ENCODE measurements at places on chromosomes 2 and 18.

GRCh38 chr2:191749181-191749540 is 71.2 kb downstream of the NABP1 start:
- DNase-seq, result no peak

DNA sequence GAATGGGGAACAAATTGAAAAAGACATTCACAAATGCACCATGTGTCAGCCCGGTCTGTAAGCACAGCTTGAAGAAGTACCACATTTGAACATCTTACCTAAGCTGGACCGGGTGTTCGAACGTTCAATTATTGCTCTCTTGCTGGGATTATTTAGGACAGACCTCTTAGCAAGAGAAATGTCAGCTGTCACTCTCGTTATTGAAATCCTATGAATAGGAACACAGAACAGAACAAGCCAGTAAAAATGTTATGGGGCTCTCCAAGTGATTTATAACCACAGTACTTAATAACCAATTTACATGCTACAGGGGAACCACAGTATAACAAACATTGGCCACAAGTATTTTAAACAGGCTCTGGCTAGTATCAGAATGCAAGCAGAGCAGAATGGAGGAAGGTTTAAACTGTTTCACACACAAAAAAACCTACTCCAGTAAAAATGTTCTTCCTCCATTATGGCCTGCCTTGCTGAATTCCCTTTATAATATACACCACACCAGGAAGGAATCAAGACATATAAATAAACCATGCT is 32.5 kb upstream of the ARL5A start:
- no peak for DNase-seq

GRCh38 chr18:4842287-4842686 is 354.8 kb downstream of the AKAIN1 start:
- no peak for DNase-seq

- DNase-seq, result no peak
Observed at GRCh38 chr2:203396667-203397066, 68.5 kb downstream of the ABI2 start.

DNA sequence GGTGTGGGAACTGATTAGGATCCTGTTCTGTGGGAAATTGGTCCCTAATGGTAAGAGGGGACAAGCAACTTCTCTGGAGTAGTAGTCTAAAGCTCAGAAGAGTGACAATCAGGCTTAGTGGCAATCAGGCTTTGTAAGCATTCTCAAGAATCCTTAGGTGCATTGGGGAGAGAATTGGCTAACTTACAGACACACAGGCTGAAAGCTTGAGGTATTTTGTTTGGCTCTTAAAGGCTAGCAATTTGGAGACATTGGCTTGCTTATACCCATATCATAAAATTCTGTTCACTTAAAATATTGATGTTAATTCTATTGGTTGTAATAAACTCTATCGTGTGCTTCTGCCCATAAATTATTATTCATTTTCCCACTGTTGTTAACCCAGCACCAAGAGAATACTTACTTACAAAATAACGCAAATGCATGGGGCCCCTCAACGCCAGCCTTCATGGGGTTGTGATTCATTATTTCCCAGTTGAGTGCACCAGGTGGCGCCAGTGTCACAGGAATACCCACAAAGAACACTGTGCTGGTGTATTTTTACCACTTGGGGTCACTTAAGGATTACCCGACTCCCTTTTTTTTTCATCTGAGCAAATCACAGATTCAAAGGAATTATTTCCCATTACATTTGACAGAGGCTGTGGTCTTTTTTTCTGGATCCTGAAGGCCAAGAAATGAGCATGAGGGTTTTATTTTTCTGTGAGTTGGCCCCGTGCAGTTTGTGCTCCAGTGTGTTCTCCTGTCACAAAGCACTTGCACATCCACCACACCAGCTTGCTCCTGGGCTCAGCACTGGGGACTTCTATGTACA is 45.5 kb downstream of the DDX1 start:
- DNase-seq, result peak; percentile 68

- DNase-seq, result no peak
Observed at GRCh38 chr2:229363185-229363814, 92.2 kb upstream of the PID1 start.

GRCh38 chr2:188345426-188345825 is 53.8 kb downstream of the GULP1 start:
- no peak for DNase-seq

DNA sequence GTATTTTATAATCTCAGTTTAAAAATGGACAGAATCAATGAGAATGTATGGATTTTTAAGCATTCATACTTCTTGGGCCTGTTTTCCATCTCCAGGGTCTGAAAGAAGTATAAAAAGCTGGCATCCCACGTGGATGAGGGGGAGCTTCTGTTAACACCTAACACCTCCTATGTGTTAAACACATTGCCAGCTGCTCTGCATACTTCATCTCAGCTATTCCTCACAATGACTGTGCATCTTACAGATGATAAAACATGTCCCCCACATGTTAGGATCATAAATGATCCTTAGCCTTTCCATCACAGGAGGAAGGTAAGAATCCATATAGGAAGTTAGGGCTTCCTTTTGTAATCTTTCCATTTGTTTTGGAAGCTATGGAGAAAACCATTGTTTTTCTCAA is 239.1 kb downstream of the AGPS start:
- DNase-seq, result no peak

DNA sequence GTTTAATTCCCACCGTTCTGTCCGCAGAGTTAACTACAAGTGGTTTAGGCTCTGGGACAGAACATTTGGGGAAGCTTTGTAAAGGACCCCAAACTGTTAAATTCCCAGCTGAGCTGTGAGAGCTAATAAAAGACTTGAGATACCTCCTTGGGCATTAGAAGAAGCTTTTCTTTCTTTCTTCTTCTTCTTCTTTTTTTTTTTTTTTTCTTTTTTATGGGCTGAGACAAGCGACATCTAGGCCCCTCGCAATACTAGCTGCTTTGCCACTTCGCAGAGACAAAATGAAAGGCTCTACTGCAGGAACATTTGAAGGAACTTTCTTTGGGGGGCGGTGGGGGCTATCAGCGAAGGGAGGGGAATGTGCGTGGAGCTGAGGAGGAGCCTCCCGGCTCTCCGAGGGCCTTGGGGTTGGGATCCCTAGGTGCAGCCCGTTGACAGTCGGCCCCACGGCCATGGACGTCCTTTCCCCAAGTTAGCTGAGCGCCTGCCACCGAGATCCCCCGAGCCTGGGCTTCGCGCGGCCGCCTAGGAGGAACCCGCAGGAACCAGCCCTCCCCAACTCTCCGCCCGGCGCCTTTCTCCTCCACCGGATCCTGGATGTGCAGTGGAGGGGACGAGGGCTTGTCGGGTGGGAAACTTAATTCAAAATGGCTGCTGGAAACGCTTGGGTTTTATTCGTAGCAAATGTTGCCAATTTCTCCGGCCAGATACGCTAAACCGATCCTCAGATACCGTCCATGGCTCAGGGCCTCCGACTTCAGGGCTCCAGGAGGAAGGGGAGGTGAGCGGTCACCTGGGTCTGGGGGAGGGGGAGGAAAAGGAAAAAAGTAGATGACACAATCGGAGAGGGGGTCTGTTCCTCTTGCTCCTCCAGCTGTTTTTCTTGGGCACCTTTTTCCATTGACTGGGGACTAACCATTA is 4.2 kb downstream of the MEIS1 start:
- no peak for DNase-seq

DNA sequence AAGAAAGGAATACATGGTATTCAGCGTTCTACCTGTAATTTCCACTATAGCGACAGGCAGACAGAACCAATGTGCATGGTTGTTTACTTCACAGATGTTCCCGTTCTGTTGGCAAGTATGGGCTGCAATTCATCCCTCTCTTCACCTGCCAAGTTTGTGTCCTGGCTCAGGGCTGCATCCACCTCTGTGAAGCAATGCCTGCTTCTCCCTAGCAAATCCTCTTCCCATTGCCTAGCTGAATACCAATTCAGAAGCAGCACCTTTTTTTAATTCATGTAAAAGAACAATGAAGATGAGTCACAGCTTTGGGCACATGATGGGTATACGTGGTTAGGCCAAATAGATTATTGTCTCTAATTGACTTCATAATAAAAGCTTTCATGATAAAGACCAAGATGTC is 54.7 kb upstream of the LRATD1 start:
- DNase-seq, result no peak

DNA sequence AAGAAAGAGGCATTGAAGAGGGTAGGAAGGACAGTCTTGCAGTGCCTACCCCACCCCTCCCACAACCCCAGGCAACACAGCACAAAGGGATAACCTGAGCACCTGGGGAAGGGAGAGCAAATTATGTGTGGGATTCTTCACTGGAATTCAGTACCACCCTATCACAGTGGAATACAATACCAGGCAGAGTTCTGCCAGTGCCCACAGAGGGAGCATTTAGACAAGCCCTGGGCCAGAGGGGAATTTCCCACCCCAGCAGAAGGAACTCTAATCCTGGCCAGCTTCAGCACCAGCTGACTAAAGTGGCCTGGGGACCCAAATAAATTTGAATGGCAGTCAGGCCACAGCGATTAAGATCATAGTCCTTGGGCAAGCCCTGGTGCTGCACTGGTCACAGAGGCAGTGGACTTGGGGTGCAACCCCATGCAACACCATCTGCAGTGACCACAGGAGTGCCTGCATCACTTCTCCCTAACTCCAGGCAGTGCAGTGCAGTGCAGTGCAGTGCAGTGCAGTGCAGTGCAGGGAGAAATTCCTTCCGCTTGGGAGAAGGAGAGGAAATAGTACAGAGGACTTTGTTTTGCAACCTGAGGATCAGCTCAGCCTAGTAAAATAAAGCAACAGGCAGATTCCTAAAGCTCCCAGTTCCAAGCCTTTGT is 147.8 kb upstream of the SRD5A2 start:
- no peak for DNase-seq

DNA sequence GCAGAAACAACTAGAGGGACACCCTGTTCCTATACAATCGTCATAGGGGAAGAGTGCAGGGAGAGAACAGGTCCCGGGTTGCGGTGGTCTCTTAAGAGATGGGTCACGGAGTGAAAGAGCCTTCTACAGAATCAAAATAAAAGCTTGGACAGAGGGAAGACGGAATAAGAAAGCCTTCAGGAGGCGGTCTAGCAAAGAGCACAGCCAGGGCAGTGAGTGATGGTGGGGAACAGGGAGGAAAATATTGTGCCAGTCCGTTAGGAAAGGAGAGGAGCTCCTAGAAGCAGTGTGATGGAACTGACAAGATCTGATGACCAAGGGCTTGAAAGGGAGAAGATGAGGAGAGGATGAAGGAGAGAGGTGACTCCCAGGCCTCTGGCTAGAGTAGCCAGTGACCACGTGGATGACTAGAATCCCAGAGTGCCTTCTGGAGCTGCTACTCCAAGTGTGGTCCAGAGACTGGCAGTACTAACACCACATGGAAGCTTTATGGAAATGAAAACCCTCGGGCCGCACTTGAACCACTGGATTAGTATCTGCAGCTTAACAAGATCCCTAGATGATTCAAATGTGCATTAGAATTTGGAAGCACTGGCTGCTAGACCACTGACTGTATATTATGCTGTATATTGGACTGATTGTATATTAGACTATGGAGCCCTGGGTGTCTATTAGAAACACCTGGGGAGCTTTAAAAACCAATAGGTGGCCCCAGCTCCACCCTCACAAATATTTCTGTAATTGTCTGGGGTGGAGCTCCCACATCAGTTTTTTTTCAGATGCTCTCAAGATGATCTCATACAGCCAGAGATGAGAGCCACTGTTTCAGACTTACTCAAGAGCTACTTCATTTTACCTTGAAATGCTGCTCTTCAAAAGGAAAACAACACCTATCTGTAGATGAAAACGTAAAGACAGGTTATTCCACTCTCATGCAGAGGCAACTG is 1.1 kb upstream of the EVA1A start:
- no peak for DNase-seq

DNA sequence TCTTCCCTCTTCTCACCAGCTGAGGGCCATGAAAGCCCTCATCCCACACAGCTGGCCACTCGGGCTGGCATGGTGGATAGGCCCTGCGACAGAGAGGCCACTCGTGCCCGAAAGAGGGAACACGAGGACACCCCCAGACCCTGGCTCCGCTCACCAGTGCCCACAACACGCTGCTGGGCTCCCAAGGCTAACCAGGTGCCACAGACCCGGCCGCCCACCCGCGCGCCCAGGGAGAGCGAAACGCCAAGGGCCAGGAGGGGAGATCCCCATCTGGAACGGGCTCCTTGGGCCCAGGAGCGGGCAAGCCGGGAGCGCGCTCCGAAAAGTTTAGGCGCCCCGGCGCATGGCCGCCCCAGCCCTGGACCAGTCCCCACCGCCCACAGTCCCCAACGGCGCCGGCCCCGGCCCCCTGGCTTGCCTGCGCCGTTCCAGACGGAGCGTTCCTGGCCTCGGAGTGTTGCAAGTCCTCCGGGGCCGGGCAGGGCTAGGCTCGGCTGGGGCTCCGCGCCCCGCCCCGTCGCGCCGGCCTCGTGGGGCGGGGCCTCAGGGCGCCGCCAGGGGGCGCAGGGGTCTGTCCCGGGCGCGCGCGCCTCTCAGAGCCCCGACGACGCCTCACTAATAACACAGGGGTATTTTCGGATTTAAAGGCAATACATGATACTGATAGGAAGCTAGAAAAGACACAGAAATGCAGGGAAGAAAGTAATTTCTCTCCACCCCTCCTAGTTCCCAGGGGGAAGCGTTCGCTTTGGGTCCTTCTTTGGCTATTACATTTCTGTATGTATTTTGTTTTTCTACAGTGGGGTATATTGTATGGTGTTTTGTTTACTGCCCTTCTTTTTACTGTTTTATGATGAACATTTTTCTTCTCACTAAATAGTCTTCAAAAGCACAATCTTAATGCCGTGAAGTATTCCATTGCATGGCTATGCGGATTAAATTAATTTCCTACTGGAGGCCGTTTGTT is at the start of gene TMBIM1:
TSS of gene TMBIM1 (minus strand) at position 456 of the 967 bp plus-strand sequence. CDS start 10,362 bp downstream, outside the sequence.
- peak; percentile 65 for DNase-seq

- DNase-seq, result no peak
Observed at GRCh38 chr18:32287249-32287648, 97.4 kb downstream of the MEP1B start.

DNA sequence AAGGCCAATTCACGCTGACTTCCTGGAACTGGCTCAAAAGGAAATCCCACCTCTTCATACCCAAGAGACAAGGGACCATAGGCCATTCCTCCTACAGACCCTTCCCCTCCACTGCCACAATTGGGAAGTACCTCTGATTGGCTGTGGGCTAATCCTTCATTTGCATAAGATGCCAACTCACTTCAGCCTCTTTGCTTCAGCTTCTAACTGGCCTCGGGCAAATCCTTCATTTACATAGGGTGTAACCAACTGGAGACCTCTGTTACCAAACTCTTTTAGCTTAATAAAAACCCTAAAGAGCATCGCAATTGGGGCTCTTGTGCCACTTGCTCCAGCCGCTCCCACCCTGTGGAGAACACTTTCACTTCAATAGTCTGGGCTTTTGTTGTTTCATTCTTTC is 38.2 kb downstream of the MC2R start:
- DNase-seq, result no peak

GRCh38 chr18:9901377-9901776 is 12.4 kb upstream of the VAPA start:
- no peak for DNase-seq

- no peak for DNase-seq
Observed at GRCh38 chr2:177670791-177671535, 278.4 kb downstream of the AGPS start.

GRCh38 chr2:130769343-130769907 is 14.1 kb downstream of the AMER3 start:
- no peak for DNase-seq

DNA sequence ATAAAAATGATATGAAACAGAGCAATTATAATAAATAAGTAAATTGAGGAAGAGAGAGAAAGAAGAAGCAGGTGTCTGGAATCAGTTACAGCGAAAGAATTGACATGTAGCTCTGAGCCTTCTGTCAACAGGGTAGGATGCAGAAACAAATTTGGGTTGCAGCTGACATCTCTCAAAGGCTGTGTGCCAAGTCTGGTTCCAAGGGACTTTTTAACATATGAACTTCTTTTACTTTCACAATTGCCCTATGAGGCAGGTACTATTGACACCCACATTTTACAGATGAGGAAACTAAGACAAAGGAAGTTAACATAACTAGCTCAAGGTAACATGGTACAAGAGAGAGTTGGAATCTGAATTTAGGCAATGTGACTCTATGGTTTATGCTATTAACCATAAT is 260.0 kb downstream of the ASXL3 start:
- DNase-seq, result no peak

Measured in NCI-H460 (cell line).